Cortex of kidney (tissue), 1 donor: ENCODE measurements at places on chromosomes 11 and 22.

DNA sequence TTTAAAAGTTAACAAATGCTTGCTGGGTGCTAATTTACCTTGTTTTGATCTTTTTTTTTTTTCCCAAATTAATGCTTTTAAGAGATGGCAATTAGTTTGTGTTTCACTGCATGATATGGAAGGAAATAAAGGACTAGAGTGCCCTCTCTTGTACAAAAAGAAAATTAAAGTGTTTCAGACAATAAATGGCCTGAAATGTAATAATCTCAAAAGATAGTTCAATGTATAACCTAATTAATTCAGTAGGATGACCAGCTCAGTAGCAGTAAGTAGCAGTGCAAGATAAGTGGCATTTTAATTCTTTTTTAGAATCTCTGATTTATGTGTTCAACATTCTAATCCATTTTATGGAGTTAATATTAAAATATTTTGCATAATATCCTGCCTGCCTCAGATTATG lies 39.9 kb upstream of the MYO18B start:
- DNase-seq, result no peak

GRCh38 chr11:61049859-61050258 lies 52.4 kb upstream of the CD5 start:
- no peak for DNase-seq

DNA sequence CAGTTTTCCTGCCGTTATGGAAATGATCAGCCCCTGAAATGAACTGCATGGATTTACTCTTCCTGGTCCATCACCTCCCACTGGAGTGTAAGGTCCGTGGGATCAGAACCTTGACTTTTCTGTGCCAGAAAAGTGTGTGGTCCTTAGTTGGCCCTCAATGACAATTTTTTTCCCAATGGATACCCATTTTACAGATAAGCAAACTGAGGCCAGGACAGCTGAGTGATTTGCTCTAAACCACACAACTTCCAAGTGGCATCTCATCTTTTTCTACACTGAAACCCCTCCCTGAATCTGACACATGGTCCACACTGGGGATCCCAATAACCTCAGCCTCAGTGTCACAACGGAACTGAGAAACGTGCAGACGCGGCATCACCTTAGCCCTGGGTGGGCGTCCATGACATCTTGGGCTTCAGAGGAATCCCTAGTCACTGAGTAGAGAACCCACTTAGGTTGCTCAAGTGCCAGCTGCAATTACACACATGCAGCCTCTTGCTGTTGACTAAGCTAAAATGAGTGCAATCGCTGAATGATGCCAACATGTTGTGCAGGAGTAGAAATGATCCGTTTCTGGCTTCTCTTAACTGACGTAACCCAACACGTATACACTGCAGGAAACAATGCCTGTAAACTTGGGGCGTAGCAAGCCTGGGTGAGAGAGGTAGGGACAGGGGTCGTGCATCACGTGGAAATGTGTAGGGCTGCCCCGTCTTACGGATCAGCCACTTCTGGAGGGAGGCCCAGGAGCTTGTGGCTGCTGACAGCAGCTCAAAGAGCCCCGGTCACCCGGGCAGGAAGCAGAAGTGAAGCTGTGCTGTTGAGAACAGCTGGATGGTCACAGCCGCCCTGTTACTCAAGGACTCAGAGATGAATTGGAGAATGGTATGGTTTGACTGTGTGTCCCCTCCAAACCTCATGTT lies 136.3 kb downstream of the SHANK2 start:
- no peak for DNase-seq

DNA sequence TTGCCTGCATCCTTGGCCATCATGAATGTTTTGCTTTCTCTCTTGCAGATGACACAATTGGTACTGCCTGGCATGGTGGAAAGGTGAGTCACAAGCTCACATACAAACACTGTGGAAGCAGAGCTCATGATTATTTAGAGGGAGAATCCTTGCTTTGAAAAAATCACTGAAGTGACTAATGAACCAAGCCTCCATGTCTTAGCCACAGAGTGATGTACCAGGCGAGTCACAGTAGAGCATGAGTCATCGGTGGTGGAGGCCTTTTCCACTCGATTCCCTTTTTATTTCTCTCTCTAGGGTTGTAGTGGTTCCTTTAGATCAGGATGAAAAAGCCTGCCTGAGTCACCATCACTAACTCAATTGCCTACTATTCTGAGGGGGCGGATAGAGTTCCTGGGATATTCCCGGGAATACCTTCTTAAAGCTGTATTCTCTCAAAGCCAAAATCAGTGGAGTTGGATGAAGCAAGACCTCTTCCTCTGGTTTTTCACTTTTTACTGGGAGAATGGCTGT lies 49.6 kb upstream of the ALKBH3 start:
- no peak for DNase-seq

DNA sequence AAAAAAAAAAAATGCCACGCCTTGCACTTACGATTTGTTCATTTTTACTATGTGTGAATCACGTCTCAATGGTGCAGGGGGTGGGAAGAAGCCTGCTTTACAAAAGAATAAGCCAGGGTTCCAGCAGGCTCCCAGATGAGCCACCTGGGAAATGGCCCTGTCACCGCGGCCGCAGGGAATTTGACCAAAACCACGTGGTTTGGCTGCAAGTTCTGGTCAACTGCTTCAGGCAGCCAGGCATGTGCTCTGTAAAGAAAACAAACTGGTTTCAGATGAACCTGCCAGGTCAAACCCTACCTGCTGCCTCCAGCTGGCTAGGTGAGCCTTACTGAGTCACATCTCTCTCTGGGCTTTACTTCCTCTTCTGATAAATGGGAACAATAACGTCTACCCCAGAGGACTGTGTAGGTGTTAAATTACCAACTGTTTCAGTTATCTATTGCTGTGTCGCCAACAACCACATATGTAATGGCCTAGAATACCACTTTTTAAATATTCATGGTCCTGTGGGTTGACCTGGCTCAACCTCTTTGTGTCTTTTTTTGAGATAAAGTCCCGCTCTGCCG lies 30.5 kb upstream of the GCAT start:
- no peak for DNase-seq

DNA sequence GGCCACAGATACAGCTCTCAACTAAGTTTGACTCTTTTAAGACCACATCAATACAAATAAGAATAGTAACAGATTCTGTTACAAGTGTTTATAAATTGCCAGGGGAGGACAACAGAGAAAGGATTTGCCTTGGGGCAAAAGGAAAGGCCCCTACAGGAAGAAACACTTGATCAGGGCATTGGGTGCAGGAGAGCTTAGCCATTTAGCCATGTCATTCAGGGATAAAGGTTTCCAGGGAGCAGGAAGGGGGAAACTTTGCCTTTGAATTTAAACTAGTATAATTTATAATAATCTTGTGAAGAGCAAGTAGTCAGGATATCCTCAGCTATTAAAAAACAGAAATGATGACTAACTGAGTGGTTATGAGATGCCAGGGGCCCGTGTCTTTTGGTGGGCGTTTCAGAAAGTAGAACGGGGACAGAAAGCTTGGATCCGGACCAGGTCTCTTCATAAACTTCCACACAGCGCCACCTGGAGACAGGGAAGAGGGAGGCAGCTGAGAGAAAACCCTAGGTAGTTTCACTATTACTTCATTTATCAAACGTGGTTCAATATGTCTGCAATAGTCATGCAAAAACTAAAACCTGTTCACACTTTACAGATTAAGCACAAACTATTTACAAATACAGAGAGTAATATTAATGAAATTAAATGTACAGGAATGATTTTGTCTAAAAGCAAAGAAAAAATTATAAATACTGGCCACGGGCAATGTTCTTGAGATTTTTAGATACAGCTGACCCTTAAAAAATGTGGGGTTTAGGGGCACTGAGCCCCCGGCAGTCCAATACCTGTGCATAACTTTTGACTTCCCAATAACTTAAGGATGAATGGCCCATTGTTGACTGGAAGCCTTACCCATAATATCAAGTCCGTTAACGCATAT lies 11.0 kb upstream of the SLC5A4 start:
- no peak for DNase-seq

GRCh38 chr22:45223304-45224117 lies 17.2 kb downstream of the KIAA0930 start:
- no peak for DNase-seq

GRCh38 chr11:102791271-102792036 lies 6.5 kb downstream of the MMP1 start:
- no peak for DNase-seq

DNA sequence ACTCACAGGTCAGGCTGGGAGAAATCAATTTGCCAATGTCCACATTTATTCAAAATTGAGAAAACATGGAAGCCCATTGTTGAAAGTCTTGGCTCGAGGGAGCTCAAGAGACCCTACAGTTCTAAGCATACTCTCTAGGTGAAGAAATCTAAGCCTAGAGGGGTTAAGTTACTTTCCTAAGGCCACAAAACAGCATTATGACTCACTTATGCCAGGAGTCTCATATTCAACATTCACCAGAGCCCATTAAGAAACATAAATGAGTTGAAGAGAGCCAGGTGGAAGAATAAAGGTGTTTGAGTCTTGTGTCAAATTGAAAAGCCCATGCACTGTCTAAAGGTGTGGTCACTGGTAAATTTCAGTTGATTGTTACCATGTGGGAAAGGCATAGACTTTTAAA lies 108.1 kb downstream of the INSC start:
- DNase-seq, result no peak
